Hepatic stellate cell (primary cell): ENCODE measurements at places on chromosomes 6 and 20.

DNA sequence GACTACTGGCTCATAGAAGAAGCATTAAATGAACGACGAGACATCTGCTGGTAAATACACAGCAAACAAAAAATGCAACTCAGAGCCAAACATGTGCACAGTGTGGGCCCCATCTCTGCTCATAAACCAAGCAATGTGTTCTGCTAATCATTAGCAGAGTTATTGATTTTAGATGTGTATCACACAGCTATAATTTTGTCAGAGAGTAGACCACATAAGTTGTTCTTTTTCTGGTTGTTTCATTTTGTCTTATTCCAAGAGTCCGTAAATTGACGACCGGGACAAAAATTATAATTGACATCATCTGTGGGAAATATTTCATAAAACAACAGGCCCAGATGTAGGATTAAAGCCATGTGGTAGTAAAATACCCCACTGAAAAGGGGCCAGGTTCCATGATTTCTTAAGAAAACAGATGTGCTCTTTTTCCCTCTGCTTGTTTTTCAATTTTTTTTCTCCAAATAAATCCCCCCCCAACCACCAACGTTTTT lies 423.6 kb downstream of the HAO1 start:
- no peak for DNase-seq

DNA sequence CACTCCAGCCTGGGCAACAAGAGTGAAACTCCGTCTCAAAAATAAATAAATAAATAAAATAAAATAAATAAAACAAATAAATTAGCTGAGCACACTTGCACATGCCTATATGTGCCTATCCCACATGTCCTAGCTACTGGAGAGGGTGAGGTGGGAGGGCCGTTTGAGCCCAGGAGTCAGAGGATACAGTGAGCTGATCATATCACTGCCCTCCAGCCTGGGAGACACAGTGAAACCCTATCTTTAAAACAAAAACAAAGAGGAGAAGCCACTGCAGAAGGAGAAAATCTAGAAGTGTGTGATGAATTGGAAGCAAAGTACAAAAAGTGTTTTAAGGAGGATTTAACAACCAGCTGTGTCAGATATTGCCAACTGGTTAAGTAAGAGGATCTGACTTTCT lies 728.4 kb downstream of the PTPRT start:
- DNase-seq: no peak

- no peak for DNase-seq
Measured at GRCh38 chr6:169285165-169285564, 31.5 kb upstream of the THBS2 start.

DNA sequence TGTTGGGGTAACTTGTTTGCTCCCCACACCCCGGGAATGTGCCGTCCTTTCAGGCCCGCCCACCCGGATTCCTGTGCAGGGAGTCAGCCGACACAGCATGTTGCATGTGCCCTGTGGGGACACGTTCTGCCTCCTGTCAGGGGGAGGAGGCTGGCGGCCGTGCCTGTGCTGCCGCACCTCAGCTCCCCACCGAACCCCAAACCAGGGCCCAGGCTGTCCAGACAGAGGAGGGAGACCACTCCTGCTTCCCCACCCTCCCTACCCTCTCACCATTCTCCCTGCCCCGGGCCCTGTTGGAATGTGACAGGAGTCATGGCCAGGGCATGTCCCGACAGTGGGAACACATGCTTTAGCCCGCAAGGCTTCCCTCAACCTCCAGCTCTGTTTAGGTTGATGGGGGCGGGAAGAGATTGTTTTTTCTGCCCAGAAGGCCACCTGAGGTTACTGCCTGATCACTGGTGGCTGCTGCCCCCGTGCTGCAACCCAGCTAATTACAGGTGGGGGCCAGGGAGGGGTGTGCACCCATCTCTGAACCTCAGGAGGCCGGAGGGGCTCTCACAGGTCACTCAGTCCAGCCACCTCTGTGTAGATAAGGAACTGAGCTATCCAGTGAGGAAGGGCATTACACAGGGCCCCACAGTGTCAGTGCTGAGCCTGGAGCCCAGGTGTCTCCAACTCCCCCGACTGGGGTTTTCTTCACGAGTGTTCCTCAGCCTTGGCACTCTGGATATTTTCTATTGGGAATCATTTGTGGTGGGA lies 13.6 kb downstream of the LRRC73 start:
- DNase-seq: peak; percentile 82

DNA sequence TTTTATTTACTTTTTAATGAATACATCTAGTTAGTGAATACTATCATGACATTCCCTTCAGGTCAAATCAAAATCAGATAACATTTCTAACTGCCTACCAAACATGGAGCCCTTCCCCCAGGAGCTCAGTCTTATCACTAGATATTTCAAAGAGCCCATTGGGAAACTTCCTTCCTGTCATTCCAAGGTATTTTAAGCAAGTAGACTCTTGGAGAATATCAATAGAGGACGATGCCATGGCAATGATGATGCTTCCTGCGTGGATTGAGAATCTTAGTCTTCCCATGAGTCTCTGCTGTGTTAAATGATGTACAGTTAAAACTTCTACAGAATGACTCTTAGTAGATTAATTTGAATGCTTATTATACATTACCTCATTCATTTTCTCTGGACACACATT lies 384.9 kb downstream of the CENPW start:
- DNase-seq: no peak

GRCh38 chr6:130027948-130028347 lies 9.6 kb downstream of the L3MBTL3 start:
- no peak for DNase-seq

DNA sequence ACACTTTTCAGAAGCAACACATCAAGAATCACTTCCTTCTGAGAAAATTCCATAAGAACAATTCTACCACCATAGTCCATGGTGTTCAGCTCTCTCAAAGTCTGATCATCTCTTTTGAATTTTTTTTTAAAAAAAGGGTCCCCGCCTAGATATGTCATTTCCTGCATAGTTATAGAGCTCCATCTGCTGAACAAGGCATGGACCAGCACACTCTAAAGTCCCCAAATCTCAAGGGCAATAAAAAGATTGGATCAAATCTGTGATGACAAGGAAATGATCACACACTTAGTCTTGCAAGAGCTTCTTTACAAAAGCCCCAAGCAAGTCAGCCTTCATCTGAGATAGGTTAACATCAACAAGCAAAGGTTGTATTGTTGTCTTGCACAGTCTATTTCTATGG lies 100.7 kb upstream of the STMND1 start:
- no peak for DNase-seq
